ENCODE measurements at places on chromosomes 6 and 20.
A peak's percentile ranks its signal among the peaks of the same experiment; 100 is the strongest.

DNA sequence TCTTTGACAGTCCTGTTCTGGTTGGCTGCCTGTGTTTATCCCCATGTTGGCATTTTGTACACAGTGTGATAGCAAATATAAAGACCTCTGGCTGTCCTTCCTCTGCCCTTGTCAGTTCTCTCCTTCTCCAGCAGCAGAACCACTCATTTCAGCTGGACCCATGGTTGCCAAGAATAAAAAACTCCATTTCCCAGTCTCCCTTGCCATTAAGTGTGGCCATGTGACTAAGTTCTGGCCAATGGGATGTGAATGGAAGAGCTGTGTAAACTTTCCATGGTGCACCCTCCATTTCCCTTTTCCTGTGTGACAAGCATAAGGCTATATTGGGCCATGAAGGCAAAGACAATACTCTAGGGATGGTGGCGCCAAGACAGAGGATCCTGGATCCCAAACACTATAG lies 78.4 kb upstream of the TBC1D7 start:
- no peak for DNase-seq

DNA sequence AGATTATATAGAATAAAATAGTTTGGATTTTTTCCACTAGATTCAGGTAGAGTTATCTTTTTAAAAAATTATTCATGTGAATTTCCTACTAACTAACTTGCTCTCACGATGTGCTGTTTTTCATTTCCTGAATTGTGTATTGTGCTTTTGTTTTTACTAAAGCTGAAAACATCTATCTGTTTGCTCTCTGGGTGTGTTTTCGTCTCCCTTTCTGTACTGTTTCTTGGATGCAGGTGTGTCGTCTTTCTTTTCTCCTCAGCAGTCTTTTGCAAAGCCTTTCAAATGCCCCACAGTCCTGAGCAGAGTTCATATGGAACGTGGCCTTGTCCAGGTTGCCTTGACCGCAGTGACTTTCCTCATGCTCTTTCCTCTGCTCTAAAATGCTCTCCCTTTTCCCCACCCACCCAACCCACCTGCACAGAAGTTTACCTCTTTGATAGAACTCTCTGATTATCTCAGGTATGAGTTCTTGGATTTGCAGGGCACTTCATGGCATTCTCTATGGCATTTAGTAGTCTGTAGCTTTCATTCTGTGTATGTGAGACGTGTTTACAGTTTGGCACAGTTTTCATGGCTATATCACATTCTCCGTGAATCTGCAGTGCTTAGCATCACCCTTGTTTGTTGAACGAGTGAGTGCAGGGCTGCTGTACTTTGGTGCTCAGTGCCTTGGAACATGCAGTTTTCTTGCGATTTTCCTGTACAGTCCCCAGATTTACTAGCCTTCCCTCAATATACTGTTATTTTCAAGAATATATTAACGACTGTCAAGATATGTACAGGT lies 77.1 kb downstream of the FARS2 start:
- no peak for DNase-seq

DNA sequence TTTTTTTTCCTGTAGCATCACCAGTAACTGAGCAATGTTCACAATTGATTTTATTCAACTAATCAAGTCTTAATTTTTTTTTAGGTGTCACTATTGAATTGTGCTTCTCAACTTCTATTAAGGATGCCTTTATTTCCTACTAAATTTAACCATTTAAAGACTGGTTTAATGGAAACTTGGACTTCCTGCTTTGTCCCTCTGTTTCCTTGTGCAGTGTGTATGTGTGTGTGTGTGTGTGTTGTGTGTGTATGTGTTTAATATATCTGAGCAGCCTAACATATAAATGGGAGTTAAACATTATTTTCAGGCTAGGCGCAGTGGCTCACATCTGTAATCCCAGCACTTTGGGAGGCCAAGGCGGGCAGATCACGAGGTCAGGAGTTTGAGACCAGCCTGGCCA lies 1.8 kb downstream of the SERPINB6 start:
- no peak for DNase-seq

GRCh38 chr6:158752613-158753012 lies 66.6 kb downstream of the EZR start:
- DNase-seq: peak; percentile 54

DNA sequence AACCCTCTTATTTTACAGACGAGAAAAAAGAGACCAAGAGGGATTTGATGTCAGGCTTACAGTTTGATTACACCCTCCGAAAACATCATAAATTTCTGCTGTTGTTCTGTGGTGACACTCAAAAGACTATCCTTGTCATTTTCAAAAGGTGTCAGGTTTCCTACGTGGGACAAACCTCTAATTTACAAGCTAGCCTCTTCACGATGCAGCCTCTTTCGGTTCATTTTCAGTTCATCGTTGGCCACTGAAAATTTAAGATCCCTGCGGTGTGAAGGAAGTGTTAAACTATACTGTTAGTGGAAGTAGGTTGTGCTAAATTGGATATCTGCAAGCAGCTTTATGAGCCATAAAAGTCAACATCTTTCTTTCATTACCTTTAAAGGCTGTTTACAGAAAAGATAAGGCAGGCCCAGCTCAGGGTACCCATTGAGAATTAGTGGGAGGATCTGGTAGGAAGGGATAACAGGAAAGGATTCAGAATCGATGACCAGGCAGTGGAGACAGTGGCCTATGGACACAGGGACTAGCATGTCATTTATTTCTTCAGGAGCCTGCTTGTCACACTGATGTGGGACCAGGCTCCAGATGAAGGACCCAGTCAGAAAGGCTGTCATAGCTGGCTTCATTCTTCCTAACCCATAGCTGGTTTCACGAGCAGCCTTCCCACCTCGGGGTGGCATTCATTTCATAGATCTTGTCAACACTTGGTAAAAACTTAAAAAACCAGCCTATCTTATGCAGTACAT lies 329.1 kb upstream of the SOX4 start:
- DNase-seq: no peak

DNA sequence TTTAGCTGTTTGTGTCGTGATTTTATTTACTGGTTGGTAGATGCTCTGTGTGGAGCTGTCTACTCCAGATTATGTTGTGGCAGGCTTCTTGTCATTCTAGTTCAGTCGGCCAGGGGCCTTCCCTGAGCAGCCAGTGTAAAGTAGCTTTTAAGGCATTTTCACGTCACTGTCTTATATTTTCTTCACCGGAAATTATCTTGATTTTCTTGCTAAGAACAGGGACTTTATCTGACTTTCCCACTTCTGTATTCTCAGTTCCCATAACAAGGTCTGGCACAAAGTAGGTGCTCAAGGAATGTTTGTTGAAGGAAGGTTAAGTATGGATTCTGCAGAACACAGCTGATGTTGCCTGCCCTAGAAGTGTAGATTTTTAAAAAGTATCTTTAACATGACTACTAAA lies 868 bp downstream of the LTV1 start:
- DNase-seq: peak; percentile 11

DNA sequence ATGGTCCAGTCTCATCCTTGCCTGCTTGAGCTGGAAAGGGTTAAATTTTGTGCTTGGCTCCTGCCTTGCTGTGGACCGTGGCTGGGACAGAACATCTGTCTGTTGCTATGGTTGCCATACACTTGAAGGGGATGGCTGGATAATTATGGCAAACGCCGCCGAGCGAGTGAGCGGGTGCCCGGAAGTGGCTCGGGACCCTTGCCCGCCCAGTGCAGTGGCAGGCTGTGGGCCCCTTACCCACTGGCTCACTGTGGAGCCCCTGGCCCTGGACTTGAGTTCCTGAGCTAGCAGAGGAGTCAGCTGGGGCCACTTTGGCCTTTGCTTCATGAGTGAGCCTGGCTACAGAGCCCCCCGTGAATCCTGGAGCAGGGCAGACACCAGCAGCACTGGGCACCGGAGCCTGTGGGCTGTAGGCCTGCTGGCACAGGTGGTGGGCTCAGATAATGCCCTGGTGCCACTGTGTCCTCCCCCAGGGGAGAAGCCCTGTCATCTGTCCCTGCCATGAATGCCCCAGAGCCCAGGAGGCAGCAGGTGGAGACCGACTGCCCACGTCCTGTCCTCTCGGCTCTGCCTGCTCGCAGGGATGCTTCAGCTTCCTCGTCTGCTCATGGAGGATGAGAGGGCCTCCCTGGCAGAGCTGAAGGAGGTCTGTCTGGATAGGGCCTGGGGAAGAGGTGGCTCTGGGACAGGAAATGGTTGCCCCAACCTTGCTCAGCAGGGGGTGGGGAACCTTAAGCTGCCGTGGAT lies 25.5 kb upstream of the NOL4L start:
- no peak for DNase-seq

DNA sequence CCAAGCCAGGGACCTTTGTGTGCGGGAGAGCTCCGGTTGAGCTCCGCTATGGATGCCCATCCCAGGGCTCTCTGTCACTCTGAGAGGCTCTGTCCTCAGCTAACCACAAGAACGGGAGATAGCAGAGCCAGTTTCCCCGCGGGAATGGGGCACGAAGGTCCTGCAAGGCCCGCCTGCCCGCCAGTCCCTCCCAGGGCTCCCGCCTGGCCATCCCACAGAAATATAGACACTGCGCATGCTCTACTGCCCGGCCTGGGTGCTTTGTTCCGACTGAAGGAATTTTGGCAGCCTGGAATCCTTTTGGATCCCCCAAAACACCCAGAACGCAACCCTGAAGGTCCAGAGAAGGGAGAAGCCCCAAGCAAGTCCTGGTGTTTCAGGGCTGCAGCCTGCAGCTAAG lies 8.6 kb upstream of the DEFB110 start:
- no peak for DNase-seq

GRCh38 chr6:79713701-79714322 lies 82.7 kb downstream of the SH3BGRL2 start:
- peak; percentile 51 for DNase-seq

GRCh38 chr6:137150072-137150471 lies 23.4 kb downstream of the IL22RA2 start:
- no peak for DNase-seq

DNA sequence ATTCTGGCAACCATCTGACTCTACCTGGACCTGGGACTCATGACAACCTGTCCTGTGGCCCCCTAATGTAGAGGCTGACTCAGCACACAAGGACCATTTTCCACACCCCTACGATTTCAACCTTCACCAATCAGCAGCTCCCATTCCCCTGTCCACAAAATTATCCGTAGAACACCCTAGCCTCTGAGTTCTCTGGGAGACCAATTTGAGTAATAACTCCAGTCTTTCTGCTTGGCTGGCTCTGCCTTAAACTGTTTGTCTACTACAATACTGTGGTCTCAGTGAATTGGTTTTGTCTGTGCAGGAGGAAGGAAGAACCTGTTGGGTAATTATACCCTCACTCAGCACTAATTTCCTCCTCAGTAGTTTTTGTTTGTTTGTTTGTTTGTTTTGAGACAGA lies 99.3 kb upstream of the MRPS10 start:
- DNase-seq: peak; percentile 64

DNA sequence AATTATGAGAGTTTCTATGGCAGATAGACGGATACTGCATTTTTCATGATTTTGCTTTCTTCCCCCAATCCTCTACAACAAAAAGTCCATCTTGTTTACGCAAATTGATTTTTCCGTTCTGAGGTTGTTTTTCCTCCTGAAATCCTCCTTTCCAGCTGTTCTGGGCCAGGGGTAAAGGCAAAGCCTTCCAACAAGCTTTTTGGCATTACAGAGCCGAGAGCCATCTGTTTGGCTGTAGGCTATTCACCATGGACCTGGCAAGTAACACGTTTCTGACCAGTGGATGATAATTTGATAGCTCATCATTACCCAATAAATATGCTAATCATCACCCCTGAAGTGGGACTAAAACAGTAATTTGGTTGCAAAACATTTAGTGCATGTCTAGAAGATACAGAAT lies 226.5 kb downstream of the CBLN4 start:
- DNase-seq: no peak

DNA sequence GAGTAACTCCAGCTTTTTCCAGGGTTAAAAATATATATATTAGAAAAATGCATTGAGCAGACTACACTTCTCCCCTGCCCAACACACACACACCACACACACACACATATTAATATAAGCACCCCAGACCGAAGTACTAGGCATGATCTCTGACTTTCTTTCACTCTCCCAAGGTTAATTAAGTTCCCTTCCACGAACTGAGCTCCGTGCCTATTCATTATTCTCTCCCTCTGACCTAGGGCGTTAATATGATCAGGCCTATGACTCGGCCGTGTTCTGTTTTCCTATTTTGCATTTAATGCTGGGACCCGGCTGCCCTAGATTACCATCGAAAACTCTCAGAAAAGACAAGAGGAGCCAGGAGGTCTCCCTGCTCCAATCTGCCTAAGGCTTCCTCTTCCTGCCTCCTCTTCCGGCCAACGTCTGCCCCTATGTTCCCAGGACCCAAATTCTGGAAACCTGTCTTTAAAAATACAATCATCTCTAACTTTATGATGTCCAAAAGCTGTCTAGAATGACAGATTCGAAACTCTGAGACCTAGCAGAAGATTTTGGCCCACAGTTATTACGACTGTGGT lies 6.1 kb upstream of the POU3F2 start:
- no peak for DNase-seq

GRCh38 chr6:43707269-43707668 lies 19.7 kb upstream of the MRPS18A start:
- no peak for DNase-seq

GRCh38 chr6:99434702-99435530 lies 9.8 kb upstream of the PNISR start:
- peak; percentile 33 for DNase-seq

DNA sequence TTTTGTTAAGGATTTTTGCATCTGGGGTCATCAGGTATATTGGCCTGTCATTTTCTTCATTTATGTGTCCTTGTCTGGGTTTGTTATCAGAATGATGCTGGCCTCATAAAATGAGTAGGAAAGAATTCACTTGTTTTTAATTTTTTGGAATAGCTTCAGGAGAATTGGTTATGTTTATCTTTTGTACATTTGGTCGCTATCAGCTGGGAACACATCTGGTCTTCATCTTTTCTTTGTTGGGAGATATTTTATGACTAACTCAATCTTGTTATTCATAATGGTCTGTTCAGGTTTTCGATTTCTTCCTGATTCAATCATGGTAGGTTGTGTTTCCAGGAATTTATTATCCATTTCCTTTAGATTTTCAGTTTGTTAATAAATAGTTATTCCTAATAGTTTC lies 207.5 kb upstream of the ASCC3 start:
- DNase-seq: no peak

- DNase-seq: no peak
These were observed 42.7 kb downstream of the JAG1 start for GRCh38 chr20:10631126-10631525.

GRCh38 chr20:10670501-10671220 lies 3.1 kb downstream of the JAG1 start:
- DNase-seq: peak; percentile 73

- DNase-seq: no peak
These were observed 205.7 kb upstream of the FAM83B start for GRCh38 chr6:54640911-54641310.

DNA sequence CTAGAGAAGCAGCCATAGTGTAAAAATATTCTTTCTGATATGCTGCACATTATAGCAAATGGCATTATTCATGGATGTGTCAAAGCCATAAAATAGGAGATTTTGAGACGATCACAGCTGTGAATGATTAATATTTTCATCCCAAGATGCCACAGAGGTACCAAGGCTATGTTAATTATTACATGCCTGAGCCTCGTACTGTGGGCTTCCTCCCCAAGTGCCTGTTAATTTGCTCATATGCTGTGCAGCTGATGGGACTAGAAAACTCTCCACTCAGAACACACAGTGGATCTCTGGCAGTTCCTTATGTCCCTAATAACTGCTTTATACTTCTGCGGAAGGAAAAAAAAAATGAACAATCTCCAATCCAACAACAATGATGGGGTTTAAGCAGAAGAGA lies 184.9 kb upstream of the TSHZ2 start:
- DNase-seq: peak; percentile 5
